ENCODE measurements at places on chromosomes 6 and 20.

DNA sequence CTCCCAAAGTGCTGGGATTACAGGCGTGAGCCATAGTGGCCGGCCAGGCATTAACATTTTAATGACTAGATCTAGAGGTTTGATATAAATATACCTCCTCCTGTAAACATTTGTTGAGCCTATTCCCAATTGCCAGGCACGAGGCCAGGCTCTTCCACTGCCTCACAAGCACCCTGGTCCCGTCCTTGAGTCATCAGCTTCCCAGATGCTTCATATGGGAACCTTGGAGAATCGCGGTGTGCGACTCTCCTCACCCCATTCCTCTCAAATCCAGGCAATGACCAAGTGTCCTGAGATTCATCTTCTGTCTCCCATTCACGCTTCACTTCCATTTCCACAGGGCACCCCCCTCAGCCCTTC lies 35.9 kb upstream of the PIM1 start:
- DNase-seq, result no peak

DNA sequence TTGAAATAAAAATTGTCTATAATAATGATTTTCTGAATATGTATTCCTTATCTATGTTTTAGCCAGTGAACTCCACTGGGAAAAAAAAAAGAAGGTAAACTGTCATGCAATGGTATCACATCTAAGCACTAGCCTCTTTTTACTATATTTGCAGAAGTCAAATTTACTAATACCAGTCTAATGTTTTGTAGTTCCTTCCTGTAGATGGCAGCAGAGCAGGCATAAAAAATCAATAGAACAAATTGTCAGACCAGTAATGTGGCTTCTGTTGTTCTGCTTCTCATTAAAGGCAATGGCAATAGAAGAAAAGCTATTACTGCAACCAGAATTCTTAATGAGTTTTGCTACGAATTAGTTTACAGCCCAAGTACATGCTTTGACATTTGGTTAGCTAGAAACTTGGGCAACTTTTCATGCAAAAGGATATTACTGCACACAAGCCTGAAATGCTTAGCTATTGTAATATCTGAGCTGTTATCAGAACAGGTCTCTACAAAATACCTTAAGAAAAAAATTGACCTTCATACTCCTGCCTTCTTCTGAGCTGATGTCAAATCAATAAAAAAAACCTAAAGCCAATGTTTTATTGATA lies 476.9 kb downstream of the KHDRBS2 start:
- DNase-seq, result no peak

GRCh38 chr6:18349386-18349785 lies 37.8 kb upstream of the RNF144B start:
- no peak for DNase-seq

- DNase-seq, result no peak
Observed at GRCh38 chr6:114052141-114052540, 81.2 kb upstream of the HDAC2 start.

- DNase-seq, result no peak
Observed at GRCh38 chr6:91114123-91114708, 527.3 kb upstream of the MAP3K7 start.

DNA sequence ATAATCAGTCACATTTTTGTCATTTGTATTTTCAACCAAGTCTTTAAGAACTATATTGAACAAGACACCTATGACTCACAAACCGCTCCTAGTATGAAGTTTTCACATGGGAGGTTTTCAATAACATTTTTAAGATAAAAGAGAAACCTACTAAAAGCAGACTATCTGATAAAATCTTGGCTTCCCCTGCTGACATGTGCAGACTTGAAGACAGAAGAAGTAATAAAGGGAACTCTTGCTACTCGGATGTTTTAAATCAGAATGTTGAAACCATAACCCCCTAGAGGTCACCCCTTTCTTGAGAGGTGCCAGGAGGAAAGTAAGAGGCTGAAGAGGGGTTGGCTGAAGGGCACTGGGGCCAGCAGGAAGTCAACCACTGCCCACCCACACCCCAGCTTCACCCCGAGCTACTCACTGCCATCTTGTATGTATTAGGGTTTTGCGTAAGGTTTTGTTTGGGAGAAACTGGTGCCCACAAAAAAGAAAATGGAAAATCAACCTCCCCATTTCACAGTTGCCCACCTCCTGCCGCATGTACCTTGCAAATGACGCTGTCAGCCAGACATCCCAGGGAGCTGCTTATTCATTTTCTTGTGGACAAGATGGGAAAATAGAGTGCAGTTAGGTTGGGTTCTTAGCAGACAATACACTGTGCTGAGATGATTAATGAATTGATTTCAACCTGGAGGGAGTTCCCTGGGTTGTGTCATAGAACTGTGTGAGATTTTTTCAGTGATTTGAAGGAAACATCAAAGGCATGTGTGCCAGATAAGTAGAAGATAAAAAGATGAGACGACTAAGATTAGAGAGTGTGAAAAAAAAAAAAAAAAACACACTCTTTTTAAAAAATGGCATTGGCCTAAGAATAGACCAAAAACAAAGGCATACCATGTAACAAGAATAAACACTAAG lies 83.2 kb upstream of the TAB2 start:
- no peak for DNase-seq

GRCh38 chr20:49482173-49482572 lies 295 bp downstream of the KCNB1 start:
- no peak for DNase-seq

DNA sequence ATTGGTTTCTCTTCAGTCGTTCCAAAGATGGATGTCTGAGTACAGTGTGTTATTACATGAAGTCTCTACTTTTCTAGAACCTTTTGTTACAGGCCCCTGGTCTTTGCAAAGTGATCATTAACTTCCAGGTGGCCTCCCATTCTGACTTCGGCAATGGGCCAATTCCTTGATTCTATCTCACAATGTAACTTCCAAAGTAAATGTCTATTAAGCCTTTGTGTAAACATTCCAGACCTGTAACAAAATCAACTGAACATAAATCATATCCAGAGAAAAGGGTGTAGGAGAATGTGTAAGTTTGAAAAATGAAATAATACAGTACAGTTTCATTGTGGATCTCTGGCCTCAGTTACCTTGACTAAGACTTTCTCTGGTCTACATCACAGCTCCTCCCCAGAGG lies 187.8 kb upstream of the JAG1 start:
- DNase-seq, result no peak

DNA sequence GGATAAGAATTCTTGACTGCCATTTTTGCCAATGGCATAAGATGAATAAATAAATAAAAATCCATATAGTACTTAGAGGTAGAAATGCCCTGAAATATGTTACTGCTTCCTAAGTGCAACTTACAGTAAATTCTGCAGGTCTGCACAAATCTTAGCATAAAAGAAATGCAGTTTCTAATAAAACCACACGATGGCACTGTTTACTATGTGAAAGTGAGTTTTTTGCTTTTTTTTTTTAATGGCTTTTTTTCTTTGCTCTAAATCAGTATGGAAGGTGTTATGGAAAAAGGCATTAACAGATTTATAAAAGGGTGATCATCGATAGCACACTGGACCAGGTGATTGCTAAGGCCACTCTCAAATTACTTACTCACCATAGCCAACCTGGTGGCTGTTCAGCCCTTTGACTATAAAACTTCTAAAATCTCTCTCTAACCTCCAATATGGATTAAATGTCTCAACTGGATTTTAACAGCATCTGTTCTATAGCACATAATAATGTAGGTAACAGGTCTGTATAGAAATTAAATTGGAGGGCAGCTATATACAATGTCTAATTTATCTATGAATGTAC lies 45.8 kb downstream of the AHI1 start:
- DNase-seq, result no peak

DNA sequence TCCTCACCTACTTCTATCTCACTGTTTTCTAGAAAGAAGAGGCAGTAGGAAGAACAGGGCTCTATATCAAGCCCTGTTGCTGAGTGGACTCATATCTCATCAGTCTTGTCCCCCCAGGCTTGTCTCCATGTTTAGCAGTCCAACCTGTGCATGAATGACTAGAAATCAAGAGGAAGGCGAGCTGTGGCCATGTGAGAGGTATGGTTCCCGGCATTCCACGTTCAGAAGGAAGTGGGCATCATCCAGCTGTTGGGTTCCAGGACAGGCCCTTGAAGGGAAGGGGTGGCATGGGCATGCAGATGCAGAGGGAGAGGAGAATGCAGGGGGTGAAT lies 176.6 kb downstream of the MRPL14 start:
- DNase-seq, result no peak

DNA sequence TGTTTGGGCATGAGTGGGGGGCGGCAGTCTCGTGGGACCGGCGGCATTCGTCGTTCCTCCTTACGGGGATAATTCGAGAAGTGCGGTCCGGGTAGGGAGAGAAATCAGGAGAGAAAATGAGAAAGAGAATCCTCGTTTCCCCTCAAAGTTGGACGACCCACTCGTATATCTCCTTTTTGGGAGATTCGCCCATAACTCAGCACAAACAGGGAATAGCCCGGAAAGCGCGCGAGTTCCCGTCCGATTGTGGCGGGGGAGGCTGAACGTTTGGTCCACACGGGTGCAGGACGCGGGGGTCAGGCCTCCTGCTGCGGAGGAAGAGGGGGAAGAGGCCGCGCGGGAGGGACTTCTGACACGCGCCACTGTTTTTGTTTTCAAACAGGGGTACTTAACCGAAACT lies 42.4 kb downstream of the POPDC3 start:
- DNase-seq, result no peak

- DNase-seq, result no peak
Observed at GRCh38 chr6:120096696-120097260, 747.2 kb upstream of the MAN1A1 start.

DNA sequence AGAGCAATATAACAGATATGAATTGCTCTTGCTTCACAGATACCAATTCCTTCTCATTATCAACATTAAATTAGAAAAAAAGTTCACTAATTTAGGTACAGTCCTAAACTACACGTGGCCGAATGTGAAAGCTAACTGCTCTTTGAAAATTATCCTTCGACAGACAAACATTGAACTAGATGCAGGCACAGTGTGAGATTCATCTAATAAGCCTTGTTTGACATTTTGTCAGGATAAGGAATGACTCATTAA lies 1.1 kb downstream of the FAM184A start:
- DNase-seq, result no peak

GRCh38 chr6:125474061-125474460 lies 172.3 kb upstream of the HDDC2 start:
- DNase-seq, result no peak

DNA sequence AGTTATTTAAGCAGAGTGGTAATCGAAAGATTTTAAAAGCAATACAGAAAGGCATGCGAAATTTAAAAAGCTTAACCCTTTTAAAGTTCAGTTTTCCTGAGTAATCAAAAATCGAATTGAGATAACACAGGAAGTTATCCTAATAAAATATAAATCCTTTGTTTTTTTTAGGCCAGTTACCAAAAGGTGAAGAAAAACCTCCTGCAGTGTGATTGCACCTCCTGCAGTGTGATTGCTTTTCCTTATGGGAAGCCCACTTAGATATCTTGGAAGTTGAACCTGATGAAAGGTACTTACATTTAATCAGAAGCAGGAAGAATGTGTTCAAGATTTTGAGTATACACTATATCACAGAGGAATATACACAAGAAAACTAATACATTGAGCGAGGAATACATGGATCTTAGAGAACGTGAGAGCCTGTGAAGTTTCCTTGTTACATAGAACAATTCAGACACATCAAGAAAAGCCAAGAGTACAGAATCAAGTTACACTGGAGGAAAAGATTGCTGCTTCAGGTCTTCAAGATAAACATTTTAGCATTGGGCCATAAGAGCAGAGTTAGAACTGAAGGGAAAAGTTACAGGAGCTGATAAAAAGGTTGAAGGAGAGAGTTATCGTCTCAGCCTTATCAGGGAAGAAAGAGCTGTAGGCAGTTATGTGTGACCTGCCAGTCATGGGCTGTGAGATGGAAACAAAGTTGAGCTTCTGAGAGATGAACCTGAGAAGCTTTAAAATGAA lies 7.7 kb upstream of the TMEM181 start:
- DNase-seq, result no peak

DNA sequence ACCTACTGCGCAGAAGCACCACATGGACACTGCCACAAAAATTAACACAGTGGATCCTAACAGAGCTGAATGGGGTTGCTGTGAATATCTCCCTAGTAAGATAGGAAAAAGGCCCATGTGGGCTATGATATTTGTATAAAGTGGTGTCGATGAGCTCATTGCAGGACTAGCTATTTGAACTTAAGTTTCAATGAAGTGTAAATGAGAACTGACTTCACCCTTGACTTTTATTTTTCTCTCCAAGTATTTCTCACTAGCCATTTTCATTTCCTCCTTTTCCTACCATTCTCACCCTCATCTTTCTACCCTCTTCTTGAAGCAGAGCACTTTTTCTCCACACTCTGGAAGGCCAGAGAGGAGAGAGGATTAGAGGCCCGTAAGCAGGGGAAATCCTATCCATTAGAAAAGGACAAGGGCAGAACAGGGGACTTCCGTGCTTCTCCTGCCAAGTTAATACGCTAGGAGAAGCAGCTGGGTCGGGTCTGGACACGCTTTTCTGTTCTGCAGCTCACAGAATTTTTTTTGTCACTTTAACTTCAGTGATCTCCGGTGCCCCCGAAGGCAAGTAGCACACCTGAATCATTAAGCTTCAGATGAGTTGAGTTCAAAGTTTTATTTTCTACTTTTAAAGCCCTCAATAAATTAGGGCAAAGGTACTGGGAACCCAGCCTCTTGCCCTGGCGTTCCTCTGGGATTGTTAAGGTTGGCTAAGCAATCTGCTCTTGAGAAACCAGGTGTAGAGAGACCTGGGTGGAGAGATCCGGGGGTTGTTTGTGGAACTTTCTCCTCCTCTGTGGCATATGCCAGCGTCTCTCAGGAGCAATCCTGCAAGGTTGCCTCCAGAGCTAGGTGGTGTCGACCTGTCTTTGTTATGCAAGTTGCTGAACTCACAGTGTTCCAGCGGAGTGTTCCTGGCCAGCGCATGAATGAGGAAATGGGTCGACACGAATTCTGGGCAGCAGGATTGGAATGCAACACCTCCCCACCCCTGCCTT lies 56.2 kb upstream of the ARID1B start:
- peak; percentile 53 for DNase-seq

- no peak for DNase-seq
Observed at GRCh38 chr20:37095108-37095598, 644 bp downstream of the RBL1 start.

DNA sequence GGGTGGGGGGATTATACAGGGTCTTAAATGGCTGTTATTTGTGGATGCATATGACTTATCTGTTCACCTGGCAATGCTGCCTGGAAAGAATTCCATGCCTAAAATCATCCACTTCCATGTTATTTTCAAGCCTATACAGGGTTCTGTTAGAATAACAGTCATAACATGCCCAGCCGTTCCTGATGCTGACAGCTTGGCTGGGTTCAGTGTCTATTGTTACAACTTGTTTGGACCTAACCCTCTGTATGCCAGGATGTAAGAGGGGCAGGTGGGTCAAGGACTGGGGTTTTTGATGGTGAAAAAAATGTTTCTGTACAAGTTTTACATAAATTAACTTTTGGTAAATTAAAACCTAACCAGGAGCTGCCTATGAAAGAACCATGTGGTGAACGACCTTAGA lies 79.8 kb downstream of the GINS1 start:
- no peak for DNase-seq

DNA sequence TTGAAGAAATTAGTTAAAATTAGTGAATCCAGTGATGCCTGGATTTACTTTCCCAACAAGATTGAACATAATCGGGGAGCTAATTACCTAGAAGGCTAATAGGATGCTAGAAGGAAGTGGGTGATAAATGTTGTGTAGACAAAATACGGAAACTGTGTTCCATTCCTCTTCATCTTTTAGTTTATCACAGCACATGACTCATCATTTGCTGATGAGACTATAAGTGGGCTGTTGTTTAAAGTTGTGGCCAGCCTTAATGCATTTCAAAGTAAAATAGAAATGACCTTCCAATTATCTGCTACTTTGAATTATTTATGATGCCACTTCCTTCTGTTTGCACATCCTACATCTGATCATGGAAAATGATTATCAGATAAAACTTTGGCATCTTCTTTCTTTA lies 43.4 kb downstream of the OGFRL1 start:
- no peak for DNase-seq

- DNase-seq, result no peak
Observed at GRCh38 chr20:63386491-63386890, 25.3 kb upstream of the CHRNA4 start.
